ENCODE measurements at places on chromosomes 4 and X.

GRCh38 chrX:72641611-72642010 lies 69.0 kb upstream of the HDAC8 start:
- no peak for DNase-seq

GRCh38 chrX:8987672-8988250 lies 46.2 kb downstream of the FAM9B start:
- no peak for DNase-seq

- no peak for DNase-seq
Measured at GRCh38 chr4:89296896-89297295, 10.7 kb downstream of the GPRIN3 start.

DNA sequence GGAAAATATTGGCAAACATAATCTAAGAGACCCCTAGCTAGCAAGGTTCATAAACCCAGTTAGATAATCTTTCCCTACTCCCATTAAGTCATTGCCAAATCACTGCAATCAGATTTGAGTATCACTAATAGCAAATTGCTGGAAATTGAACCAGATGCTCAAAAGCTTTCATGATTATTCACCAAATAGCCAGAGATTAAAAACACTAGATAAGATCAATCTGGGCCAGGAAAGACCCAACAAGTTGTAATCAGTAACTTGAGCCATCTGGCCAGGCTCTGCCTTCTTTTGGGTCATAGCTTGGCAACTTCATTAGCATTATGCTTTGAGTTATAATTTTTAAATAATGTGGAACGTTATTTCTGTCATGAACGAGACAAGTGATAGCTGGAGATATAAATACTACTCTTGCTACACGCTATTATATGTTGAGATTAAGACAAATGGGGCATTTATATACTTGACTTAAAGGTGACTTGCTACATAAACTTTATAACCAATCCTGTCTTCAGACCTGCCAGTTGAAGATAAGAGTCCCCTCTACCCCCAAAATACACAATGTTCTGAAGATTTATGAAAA lies 196.6 kb upstream of the EDNRA start:
- no peak for DNase-seq

DNA sequence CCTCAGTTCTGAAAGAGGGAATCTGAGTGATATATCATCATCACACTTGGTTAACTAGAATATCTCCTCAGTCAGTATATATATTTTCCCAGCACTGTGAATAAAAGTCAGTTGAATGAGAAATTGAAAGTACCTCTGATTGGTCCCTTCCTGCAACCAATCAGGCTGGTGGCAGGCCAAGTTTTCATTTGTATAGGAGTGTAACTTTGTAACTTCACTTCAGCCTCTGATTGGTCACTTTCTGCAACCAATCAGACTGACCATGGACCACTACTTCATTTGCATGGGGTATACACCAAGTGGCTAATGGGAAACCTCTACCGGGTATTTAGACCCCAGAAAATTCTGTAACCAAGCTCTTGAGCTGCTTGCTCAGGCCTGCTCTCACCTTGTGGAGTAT lies 2.0 kb upstream of the PGK1 start:
- DNase-seq: no peak

DNA sequence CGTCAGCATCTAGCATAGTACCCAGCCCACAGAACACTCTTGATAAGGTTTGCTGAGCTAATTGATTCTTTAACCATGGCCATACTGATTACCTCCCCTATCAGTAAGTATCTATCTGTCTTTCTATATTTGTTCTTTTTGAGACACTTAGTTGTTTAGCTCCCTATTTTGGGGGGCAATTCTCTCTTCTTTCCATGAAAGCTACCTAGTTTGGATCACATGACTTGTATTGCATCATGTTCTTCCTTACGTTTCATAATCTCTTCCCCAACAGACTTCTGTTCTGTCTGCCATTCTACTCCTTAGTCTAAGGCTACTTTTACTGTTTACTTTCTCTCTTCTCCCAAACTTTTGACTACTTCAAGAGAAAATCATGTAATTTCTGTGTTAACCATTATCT lies 39.0 kb downstream of the TBC1D19 start:
- no peak for DNase-seq

All from NCI-H446 treated with DMSO at 0.1 percent for 48 hours (cell line).